ENCODE measurements at places on chromosomes 5 and 9. TPM values are rescaled to one million over a fixed set of nuclear protein-coding genes. Genes with fewer than 3 reads are reported as not detected.

GRCh38 chr5:60457233-60457632 lies 242.7 kb downstream of the DEPDC1B start:
- H3K4me3 ChIP-seq: no peak overlapping the region
- H3K36me3 ChIP-seq: no peaks in the 10 kb centered on the region
- H3K27me3 ChIP-seq: no peaks in the 10 kb centered on the region
- DNase-seq: no peak
- H3K27ac ChIP-seq: no peak overlapping the region

DNA sequence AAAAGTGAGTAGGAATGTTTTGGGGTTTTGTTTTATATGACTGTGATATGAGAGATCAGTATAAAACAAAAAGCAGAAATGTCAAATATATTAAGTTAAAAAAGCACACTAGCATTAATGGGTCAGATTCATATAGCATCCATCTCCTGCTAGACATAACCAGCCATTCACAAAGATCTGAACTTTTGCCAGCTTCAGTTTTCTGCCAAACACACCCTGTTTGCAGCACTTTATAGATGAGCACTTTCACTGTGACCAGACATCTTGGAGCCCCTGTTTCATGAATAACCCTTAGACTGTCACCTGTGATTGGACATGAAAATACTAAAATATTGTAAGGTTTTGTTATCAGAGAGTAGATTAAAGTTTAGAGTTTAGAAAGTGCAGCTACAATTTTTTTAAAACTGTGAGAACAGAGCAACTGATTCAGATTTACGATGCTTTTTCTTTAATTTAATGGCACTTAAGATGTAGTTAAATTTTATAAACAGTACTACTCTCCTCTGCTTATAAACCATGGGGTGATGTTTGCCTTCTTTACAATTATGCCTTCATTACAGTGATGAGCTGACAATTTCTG lies 142.6 kb downstream of the KCTD16 start:
- H3K4me3 ChIP-seq: no peak overlapping the region
- H3K27me3 ChIP-seq: peaks cover 4% of the 10 kb centered on the region
- H3K36me3 ChIP-seq: no peaks in the 10 kb centered on the region
- H3K27ac ChIP-seq: no peak overlapping the region
- no peaks in the 10 kb centered on the region for H3K4me1 ChIP-seq

The ZNF354B gene
- 12.5 TPM for total RNA-seq

The MAN2A1 gene
- total RNA-seq: 41.1 TPM

The PELO gene
- 9.8 TPM for total RNA-seq

DNA sequence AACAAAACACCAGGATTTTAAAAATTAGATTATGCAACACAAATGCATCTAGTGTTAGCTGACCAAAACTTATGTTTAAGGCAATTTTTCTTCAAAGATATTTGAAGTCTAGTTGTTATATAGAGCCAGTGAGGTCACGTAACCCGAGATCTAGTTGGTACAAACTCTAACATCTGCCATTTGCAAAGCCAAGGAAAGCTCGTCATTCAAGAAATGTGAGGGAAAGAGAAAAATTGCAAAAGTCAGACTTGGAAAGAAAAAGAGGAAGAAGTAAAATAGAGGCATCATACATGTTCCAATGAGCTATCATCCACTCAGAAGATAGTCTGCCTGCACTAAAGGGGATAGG lies 293.4 kb upstream of the PUM3 start:
- DNase-seq: no peak
- no peaks in the 10 kb centered on the region for H3K27me3 ChIP-seq
- no peaks in the 10 kb centered on the region for H3K36me3 ChIP-seq

DNA sequence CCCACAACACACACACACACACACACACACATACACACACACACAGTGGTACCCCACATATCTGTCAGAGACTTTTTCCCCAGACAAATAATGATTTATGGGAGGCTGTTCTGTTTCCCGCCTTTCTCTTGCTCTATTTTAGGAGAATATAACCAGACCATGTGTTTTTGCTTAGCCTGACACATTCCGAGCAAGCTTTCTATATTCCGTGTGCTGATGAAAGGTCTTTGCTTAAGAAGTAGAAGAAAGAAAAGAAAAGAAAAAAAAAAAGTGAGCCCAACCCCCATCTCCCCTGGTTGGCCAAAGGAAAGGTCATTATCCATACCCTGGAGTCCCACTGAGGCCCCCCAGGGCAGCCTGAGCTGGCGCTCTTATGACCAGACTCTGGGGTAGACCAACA lies 338.6 kb downstream of the SLIT3 start:
- H3K27me3 ChIP-seq: no peaks in the 10 kb centered on the region
- no peak overlapping the region for H3K27ac ChIP-seq
- H3K36me3 ChIP-seq: no peaks in the 10 kb centered on the region
- DNase-seq: no peak
- H3K4me3 ChIP-seq: no peak overlapping the region

DNA sequence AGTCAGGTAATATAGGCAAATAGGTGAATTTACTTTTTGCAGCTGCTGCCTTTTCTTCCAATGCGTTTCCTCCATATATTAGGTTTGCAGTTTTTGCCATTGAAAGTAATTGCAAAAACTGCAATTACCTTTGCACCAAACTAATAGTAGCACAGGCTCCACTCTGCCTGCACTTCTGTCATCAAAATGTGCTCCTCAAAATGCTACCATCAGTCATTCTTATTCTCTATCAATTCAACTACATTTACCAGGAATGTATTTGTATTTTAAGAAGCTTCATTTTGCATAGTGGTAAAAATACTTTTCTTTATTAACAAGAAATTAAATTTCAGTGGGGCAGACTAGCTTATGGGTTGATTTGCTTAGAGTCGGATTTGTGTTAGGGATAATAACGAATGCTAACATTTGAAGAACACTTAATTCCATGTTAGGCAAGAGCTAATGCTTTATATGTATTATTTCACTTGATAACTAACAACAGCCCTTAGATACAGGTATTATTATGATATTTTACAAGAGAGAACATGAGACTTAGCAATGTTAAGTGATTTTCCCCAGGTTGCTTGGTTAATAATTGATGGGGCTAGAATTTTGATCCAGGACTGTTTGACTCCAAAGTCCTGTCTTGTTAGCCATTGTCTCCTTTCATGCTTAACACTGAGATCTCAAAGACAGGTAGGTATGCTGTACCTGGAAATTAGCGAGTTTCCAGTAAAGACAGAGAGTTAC lies 300.4 kb downstream of the MAN2A1 start:
- H3K4me3 ChIP-seq: no peak overlapping the region
- no peak overlapping the region for H3K27ac ChIP-seq
- no peaks in the 10 kb centered on the region for H3K36me3 ChIP-seq
- H3K4me1 ChIP-seq: no peaks in the 10 kb centered on the region
- no peaks in the 10 kb centered on the region for H3K27me3 ChIP-seq

- no peaks in the 10 kb centered on the region for H3K27me3 ChIP-seq
- DNase-seq: peak; percentile 20
- H3K4me1 ChIP-seq: no peaks in the 10 kb centered on the region
- H3K27ac ChIP-seq: no peak overlapping the region
These were observed 18.5 kb downstream of the P4HA2 start for GRCh38 chr5:132209131-132209530.

The SYK gene
- 23.7 TPM for total RNA-seq

The APBA1 gene
- 5.8 TPM for total RNA-seq

DNA sequence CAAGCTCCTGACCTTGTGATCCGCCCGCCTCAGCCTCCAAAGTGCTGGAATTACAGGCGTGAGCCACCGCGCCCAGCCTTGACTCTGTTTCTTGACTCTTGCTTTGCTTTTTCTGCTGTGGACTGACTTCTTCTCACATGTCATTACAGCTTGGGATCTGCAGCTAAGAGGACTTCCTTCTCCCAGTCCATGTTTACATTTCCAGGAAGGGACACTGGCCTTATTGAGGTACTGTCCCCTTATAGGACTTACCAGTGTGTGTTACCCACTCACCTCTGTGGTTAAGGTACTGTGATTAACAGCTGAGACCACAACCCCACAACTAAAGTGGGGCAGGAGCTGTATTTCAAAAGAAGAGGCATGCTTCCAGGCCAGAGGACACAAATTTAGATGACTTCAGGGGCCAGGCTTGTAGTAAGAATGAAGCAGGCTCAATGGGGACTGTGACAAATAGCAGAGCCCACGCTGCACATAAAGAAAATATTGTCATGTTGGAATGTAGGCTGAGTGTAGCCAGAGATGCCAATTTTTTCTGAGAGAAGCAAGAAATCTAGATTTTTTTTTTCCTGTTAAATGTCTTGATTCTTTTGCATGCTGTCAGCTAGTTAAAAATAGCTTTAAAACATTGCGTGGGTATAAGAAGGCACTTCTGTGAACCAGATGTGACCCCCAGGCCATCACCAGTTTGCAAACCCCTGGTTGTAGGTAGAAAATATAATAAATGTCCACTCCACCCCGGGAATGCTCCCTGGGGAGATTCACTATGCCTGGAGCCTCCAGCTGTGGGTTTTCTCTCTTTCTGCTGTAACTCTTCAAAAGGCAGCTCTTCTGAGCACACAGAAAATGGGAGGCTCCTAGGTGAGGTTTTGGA lies 75.0 kb downstream of the PTPDC1 start:
- no peaks in the 10 kb centered on the region for H3K36me3 ChIP-seq
- H3K27me3 ChIP-seq: no peaks in the 10 kb centered on the region
- H3K4me1 ChIP-seq: peaks cover 18% of the 10 kb centered on the region
- no peak overlapping the region for H3K27ac ChIP-seq
- H3K4me3 ChIP-seq: no peak overlapping the region

The TMC1 gene
- not detected for total RNA-seq

DNA sequence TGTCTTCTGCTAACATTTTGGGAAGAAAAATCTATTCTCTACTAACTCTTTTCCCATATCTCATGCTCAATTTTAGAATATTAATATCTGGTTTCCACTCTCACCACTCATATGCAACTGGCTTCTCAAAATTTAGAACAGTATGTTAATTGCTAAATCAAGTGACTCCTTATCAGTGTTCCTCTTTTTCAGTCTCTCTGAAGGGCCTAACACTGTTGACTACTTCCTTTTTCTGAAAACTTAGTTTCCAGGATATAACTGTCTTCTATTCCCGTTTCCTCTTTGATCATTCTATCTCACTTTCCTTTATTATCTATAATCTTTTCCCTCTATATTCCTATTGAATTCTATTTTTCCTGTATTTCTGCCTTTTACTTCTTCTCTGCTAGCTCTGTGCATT lies 1717.2 kb upstream of the C9orf72 start:
- H3K4me3 ChIP-seq: no peak overlapping the region
- H3K27ac ChIP-seq: no peak overlapping the region
- DNase-seq: no peak
- H3K36me3 ChIP-seq: no peaks in the 10 kb centered on the region
- H3K4me1 ChIP-seq: no peaks in the 10 kb centered on the region

DNA sequence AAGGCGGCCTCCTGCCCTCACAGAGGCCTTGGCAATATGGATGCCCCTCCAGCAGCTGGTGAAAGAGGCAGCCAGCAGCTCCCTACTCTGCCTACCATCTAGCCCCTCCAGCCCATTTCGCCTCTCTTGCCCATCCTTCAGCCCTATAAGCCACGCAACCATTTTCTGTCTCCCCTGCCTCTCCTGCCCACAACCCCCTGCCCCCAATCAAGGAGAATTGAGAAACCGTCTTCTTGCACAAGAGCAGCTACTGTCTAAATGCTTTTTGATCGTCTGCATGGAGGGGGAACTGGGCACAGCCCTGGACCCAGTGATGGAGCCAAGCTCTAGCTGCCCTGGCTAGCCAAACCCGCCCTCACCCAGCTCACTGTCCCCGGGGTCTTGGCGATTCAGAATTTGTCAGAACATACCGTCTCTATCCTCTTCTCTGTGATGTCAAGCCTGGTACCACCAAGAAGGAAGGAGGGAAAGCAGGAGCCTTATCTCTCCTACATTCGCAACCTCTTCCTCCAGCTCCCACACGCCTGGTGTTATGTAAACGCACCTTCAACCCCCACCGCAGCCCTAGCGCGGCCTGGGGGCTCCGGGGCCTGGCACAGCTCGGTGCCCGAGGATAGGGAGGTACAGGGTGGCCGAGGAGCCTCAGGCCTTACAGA lies 1.2 kb downstream of the SPRY4 start:
- H3K27ac ChIP-seq: peak overlapping the region; percentile 77
- H3K27me3 ChIP-seq: peaks cover 18% of the 10 kb centered on the region
- H3K4me1 ChIP-seq: peaks cover 46% of the 10 kb centered on the region
- DNase-seq: no peak
- peak overlapping the region; percentile 65 for H3K4me3 ChIP-seq

The DMRT3 gene
- not detected for total RNA-seq

GRCh38 chr9:111300140-111300735 lies 29.8 kb downstream of the OR2K2 start:
- H3K27ac ChIP-seq: peak overlapping the region; percentile 79
- H3K27me3 ChIP-seq: no peaks in the 10 kb centered on the region
- peaks cover 10% of the 10 kb centered on the region for H3K4me1 ChIP-seq
- no peaks in the 10 kb centered on the region for H3K36me3 ChIP-seq
- H3K4me3 ChIP-seq: no peak overlapping the region

The CENPK gene
- 1.2 TPM for total RNA-seq

Measured in suprapubic skin (tissue), 4 donors.